ENCODE measurements at places on chromosomes 7 and 10.

GRCh38 chr10:48616436-48616835, 11.6 kb upstream of the ARHGAP22 start:
- no peak for DNase-seq

GRCh38 chr10:102066399-102067088, 1.4 kb downstream of the HPS6 start:
- no peak for DNase-seq

GRCh38 chr10:112189465-112189864, 5.9 kb upstream of the GPAM start:
- no peak for DNase-seq

GRCh38 chr7:71626206-71626605, 494.3 kb downstream of the GALNT17 start:
- DNase-seq, result peak; percentile 35

- no peak for DNase-seq
These were observed 124.4 kb downstream of the CLEC2L start for GRCh38 chr7:139647814-139648390.

DNA sequence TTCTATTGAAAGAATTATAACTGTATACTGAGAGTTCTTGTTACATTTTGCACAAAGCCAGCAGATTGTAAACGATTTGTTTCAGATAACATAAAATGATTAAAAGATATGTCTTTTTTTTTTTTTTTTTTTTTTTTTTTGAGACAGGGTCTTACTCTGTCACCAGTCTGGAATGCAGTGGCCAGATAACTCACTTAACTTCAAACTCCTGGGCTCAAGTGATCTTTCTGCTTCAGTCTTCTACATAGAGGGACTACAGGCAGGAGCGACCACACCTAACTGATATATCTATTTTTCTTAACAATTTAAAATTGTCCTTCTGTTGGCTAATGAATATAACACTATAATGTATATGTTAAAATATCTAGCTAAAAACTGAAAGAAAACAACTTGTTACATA, 317.3 kb upstream of the CACNA2D1 start:
- DNase-seq, result no peak

DNA sequence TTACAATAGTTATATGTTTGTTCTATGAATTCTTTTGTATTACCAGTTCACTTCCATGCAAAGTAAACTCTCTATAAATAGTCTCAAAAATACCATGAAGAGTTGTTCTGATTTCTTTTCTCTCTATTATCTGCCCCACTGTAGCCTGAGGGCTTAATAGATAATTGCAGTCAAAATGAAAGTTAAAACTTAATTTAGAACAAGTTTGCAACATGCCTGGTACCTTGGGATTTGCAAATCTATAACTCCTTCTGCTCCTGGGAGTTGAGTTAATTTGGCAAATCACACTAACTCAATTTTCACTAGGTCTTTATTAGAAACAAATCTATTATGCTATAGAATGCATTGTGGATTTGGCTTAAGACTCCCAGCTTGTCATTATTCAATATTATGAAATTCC, 21.8 kb upstream of the NDUFA5 start:
- DNase-seq, result no peak

- no peak for DNase-seq
These were observed 192.7 kb downstream of the PTPRN2 start for GRCh38 chr7:158394936-158395335.

GRCh38 chr10:44618910-44619309, 234.0 kb upstream of the CXCL12 start:
- no peak for DNase-seq

DNA sequence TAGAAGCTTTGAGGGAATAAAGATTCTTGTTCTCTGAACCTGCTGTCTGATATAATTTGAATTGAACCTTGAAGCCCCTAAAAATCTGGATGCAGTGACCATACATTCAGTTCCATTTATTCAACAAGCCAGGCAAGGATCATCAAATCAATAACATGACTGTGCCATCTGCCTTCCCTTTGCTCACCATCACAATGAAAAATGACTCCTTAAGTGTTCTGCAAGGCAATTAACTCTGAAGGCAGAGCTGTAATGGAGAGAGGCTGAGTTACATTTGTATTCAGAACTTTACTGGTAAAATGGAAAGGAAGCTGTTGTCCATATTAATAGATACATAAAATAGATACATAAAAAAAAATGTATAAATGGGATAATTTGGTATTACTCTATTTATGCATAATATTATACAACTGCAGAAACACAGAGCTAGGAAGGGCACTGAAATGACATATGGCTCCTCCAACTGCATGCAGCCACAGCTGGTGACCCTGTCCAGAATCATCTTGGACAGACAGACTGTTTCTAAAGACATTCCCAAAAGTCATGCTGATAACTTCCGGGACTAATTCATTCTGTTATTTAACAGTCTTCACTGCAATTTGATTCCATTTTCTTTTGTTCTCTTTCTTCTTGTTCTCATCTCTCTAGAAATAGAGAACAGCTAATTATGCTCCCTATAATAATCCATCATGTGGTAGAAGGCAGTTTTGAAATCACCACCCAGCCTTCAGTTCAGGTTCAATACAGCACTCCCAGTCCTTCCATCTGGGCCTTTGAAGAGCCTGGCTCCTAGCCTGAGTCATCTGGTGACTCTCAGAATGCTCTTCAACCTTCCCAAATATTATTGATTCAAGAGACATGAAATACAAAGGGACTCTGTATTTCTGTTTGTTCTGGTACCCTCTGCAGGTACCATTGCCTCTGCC, 412.6 kb downstream of the GFRA1 start:
- no peak for DNase-seq

GRCh38 chr10:28939281-28940157, 262.2 kb downstream of the BAMBI start:
- DNase-seq, result peak; percentile 86

- no peak for DNase-seq
These were observed 64.4 kb upstream of the CARD11 start for GRCh38 chr7:3107889-3108570.

GRCh38 chr7:6232534-6232933, 39.9 kb downstream of the CYTH3 start:
- no peak for DNase-seq

- no peak for DNase-seq
These were observed 64.4 kb downstream of the ENTPD1 start for GRCh38 chr10:95820363-95820762.

GRCh38 chr7:148815612-148816011, 68.5 kb downstream of the EZH2 start:
- no peak for DNase-seq

- peak; percentile 66 for DNase-seq
These were observed 219.7 kb upstream of the STK17A start for GRCh38 chr7:43363035-43363791.

DNA sequence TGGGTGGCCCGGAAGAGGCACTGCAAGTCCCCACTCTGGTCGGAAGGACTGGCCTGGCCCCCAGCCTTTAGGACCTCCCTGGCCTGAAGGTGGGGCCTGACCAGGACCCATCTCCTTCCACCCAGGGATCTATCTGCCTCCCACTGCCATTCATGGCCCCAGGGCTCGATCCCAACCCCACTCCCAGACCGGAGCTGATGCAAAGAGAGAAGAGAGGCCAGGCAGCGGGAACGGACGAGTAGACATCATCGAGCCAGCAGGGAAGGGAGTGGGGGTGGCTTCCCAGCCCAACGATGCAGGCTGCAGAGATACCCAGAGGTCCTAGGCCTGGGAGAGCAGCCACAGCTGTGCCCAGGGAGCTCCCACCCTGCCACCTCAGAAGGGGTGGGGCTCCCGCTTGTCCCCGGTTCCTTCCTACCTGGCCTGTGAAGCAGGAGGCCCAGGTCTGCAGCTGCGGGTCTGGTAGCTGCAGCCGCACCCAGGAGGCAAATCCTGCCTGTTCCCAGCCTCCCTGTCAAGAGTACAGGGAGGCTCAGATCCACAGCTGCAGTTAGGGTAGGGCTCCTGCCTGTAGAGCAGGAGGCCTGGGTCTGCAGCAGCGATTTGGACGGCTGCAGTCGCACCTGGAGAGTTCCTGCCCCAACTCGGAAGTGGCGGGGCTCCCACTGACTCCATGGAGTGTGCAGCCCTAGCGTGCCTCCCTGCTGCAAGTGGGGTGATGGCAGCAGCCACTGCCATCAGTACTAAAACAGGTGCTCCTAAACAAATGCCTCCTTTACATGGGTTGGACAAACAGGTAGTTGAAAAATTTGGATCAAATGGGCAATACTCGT, 1151.0 kb upstream of the PHF14 start:
- DNase-seq, result no peak

DNA sequence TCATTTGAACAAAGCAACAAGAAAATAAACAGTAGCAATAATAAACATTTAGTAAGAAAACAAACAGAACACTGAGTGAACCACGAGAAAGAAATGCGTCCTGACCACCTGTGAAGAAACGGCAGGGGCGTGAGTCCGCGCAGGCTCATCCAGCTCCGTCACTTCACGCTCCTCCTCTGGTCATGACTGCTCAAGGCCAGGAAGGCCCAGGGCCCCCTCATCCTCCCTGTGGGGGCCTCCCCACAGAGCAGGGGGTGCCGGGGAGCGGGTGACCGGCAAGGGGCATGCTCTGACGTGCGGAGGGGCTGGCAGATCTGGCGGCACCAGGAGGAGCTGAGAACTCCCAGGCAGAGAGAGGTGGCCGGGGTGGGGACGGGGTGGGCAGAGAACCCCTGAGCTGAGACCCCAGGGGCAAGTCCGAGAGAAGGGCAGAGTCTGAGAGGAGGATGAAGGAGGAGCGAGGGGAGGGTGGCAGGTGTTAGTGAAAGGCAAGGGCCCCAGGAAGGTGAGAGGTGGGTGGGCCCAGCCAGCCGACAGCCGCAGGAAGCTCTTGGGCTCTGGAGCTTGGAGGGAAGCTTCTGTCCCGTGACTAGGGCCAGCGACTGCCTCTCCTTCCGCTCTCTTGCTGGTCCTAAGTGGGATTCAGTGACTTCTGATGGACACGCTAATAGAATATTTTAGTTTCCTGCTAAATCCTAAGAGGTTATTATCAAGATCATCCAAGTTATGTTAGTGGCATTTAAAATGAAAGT, 223.9 kb downstream of the TCERG1L start:
- DNase-seq, result no peak

DNA sequence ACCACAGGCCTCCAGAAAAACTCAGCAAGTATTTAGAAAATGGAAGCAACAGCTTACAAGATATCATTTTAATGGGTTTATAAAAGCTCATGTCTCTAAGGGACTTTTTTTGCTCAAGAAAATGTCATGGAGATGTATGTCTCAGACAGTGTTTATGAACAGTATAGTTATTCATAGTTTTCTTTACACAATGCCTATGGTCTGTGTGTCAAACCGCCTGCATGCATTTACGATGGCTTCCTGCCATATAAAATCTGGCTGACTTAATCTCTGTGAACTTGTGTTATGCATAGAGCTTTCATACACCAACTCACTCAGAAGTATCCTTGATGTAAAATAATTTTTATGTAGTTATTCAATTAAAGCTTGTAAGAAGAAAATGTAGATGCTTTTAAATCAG, 1314.2 kb upstream of the LRRTM3 start:
- no peak for DNase-seq

- DNase-seq, result no peak
These were observed 179.9 kb downstream of the MGMT start for GRCh38 chr10:129646973-129647372.

DNA sequence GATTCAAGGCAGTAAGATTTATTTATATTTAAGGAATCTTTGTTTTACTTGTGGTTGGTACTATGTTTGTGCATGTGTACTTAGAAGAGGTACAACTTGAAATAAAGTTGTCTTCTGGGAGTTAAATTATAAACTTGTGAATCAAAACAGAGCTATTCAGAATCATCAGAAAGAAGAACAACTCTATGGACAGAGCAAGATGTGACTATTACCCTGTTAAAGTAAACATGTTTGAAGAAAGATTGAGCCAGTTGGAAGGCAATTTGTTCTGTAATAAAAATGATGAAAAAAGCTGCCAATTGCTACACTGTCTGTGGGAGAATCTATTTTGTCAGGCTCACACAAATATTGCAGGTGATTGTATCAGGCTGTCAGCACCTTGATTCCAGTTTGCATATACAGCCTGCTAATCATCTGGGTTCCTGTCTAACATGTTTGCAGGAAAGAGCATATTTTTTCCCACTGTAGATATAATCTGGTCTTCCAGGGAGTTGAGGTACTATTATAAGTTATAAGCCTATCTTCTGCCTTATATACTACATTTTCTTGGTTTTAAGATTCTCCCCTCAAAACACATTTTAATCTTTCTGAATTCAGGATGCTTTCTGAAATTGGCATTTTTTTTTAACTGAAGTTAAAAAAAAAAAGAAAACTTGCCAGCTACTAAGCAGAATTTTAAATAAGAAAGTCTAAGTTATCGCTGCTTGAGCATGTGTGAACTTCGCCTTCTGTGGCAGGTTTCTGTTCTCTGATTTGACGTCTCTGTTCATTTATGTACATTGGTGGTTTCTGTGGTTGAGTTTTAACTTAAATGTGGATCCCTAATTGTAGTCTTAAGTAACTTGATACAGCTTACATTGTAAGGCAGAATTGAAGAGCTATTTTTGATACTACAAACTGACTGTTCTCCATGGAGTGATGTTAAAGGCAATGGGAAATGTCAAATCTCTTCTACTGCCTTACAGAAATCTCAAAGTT, 46.0 kb downstream of the ZNRF2 start:
- DNase-seq, result no peak

GRCh38 chr7:107563081-107563774, 492 bp downstream of the COG5 start:
- DNase-seq, result no peak

- peak; percentile 36 for DNase-seq
These were observed 173.2 kb downstream of the RTKN2 start for GRCh38 chr10:62095181-62096122.

DNA sequence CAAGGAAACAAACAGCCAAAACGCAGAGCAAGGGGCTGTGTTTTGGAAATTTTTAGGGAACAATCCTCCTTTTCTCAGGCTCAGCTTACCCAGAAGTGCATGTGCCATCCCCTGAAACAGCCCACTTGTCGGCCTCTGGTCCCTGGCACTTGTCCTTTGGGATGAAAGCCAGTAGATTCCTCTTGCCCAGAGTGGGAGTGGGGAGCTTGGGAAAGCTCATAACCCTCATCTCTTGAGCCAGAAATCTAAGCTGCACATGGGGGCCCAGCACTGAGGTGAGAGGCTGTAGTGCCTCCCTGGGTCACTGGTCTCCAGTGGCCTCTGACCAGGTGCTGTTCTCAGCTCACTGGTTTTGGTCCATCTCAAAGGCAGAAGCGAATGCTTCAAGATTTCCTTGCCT, 150.3 kb downstream of the RNF216 start:
- no peak for DNase-seq

DNA sequence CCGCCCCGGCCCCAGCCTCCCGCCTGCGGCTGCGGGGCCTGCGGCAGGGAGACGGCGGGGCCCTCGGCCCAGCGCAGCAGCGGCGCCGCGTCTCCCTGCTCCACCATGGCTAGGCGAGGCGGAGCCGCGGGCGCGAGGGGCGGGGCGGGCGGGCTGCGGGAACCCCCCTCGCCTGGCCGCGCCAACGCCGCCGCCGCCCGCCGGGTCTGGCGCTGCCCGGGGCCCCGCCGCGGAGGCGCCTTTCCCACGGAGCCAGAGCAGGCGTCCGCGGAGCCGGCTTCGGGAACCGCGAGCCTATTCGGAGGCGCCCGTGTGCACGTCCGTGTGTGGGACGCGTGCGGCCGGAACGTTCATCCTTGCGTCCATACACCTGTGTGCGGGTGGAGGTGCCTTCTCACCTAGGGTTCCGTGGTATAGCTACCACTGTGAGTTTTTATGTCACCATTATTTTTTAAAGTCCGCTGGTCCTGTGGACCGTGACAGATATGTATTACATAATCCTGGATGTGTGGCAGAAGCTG, at the start of gene DENND11:
DENND11 (minus strand) TSS at position 120 of the 521 bp plus-strand sequence; CDS start at position 107, 13 bp downstream.
- DNase-seq, result peak; percentile 94

GRCh38 chr10:89182894-89183293, 24.2 kb downstream of the CH25H start:
- no peak for DNase-seq

- no peak for DNase-seq
These were observed 67.5 kb downstream of the C1GALT1 start for GRCh38 chr7:7249814-7250213.

- DNase-seq, result no peak
These were observed 10.5 kb downstream of the CRCP start for GRCh38 chr7:66125052-66125694.

Data from AG20443 (cell line).